ENCODE measurements at places on chromosomes 7 and 10.

- no peak for DNase-seq
These were observed 23.2 kb downstream of the CDK1 start for GRCh38 chr10:60801522-60801921.

DNA sequence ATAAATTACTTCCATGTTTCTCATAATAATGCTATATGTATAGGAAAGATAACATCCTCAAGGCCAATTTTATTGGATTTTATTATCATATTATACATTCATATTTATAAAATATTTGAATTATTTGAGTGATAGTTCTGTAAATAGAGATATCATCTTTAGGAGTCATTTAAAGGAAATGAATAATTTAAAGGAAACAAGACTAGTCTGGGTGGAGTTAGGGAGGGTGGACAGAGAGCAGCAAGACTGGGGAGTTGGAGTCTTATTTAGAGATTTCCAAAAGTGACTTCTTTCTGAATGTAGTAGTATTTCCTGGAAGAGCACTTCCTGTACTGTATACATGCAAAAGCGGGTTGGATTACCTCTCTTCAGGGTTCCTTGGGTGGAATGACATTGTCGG lies 342.3 kb downstream of the SUGCT start:
- DNase-seq: no peak

GRCh38 chr7:43113622-43114457 lies 1.4 kb downstream of the HECW1 start:
- DNase-seq: peak; percentile 5

GRCh38 chr10:123835575-123835974 lies 56.0 kb downstream of the CPXM2 start:
- no peak for DNase-seq

Measured in NCI-H82 (cell line).